ENCODE measurements at places on chromosomes 12 and 14.

DNA sequence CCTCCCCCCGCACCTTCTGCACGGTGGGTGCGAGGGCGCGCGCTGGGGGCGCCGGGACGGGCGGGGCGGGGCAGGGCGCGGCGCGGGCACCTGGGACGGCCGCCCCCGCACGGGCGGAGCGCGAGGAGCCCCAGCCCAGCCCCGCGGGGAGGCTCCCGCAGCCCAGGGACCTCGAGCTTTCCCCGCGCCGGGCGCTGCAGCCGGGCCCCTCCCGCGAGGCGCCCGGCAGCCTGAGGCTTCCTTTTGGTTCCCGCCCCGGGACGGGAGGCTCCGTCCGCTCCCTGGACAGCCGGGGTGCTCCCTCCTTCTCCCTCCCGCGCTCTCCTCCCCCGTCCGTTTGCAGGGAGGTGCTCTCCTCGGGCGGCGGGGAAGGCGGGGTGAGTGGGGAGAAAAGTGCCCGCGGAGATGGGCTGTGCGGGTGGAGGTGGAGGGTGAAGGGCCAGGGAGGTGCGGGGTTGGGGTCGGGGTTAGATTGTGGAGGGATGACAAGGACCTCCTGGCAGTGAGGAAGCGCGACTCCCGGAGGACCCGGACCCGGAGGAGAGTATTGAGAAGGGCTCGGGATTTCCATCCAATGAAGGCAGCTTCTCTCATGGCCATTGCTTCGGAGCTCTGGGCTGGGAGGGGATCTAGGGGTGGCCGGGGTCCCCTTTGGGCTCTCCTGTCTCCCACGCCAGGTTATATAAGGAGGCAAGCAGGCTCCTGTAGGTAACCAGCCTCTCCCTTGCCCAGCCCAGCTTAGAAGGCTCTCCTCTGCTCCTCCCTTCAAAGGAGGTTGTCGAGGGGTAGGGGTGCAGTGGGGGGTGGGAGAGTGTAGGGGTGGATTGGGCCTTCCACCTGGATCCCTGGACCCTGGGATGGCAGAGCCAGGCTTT, 645 bp downstream of the JDP2 start:
- no peak for DNase-seq

DNA sequence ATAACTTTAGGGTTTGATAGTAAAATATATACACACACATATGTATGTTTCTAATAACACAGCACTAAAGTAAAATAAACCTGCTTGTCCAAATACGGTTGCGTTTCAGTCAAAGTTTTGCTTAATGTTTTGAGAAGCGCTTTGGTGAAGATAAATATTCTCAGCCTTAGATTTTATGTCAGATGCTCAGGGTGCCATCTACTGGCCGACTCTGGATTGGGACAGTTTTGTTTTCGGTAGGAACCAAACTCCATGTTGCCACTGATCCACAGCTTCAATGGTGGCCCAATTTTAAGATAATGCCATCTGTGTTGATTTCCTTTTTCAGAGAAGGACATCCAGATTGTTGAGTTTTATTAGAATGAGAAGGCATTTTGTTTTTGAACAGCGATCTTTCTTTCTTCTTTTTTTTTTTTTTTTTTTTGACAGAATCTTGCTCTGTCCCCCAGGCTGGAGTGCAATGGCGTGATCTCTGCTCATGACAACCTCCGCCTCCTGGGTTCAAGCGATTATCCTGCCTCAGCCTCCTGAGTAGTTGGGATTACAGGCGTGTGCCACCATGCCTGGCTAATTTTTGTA, 43.1 kb downstream of the LLPH start:
- DNase-seq = peak; percentile 22

DNA sequence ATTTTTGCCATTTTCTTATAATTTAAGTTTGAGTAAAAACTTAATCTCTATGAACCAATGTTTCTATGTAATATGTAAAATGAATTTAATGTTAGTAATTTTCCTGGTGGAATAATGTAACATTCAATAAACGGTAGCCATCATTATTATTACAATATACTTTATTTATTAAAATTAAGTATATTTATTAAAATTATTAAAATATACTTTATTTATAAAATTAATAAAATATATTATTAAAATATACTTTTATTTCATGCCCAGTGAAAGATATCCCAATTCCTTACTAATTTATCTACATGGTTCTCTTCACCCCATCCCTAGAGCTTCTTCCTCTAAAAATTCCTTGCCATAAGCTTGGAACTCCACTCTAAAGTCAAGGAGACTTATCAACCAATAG, 2.5 kb downstream of the CAPS2 start:
- no peak for DNase-seq

GRCh38 chr12:91432089-91432488, 249.5 kb upstream of the DCN start:
- DNase-seq = no peak

GRCh38 chr14:82080370-82080769, 546.7 kb upstream of the SEL1L start:
- no peak for DNase-seq

DNA sequence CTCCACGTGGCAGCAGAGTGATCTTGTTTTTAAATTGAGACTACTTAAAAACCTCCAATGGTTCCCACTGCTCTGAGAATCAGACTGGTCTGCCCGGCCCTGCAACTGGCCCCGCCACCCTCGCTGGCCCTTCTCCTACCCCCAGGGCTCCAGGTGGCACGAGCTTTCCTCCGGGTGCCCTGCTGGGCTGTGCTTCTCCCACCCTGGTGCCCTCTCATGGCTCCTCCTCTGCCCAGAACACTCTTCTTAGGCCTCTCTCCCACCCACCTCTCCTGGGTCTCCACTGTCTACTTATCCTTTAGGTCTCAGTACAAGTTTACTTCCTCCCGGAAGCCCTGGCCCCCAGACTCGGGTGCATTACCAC, 26.5 kb downstream of the CCDC92 start:
- no peak for DNase-seq

DNA sequence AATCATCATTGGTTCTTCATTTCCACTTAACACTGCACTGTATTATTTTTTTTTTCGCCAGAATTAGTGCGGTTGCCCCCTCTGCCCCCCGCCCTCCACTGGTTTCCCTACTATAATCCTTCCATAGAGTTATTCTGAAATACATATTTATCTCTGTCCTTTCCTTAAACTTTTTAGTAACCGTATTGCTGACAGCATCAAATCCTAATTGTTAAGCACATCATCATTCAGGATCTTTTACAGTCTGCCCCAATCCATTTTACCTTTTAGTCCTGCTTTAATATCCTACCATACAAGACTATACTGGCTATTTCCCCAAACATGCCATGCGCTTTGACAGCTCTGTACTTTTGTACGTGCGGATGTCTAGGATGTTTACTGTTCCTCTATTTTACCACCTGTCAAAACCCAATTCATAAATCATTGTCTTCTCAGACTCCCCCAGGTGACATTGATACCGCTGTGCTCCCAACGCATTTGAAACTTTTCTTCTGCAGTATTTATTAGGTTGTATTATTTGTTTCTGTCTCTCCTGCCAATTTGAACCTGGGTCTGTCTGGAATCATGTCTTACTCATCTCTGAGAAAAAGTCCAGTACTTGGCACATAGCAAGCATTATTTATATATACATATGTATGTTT, 1.0 kb downstream of the FGFR1OP2 start:
- peak; percentile 13 for DNase-seq

- no peak for DNase-seq
These were observed 74.4 kb upstream of the COCH start for GRCh38 chr14:30799933-30800332.

GRCh38 chr14:72264716-72265115, 332.5 kb downstream of the RGS6 start:
- DNase-seq = no peak

GRCh38 chr12:110822821-110823415, 23.9 kb upstream of the CCDC63 start:
- no peak for DNase-seq

GRCh38 chr12:69534389-69534822, 50.9 kb upstream of the CCT2 start:
- DNase-seq = no peak
